Activated CD4-positive, alpha-beta T cell treated with anti-CD3 and anti-CD28 coated beads for 36 hours (primary cell): ENCODE measurements at places on chromosomes 2 and 18.

DNA sequence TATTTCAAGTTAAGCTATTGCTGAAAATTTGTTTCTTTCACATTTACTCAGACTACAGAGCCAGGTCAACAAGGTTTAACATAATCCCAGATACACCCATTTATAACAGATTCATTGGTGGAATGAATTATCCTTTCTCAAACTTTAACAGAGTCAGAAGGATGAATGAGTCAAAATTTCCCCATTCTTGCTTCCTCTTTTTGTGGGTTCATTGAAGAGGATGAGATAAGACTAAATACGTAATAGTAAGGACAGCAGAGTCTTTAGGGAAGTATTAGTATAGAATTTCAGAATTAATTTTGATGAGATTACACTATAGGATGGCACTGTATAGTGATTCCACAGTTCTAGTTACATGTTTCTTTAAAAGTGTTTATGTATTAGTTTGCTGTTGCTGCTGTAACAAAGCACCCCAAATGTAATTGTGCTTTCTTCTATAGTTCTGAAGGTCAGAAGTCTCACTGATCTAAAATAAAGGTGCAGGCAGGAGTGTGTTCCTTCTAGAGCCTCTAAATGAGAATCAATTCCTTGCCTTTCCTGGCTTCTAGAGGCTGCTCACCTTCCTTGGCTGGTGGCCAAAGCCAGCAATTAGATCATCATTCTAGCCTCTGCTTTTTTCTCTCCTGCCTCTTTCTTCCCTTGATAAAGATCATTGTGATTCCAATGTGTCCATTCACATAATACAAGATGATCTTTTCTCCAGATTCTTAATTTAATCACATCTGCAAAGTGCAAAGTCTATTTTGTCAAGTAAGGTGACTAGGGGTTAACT is 309.3 kb upstream of the PIK3C3 start:
- no peak for DNase-seq

GRCh38 chr2:225328192-225328591 is 71.3 kb upstream of the NYAP2 start:
- DNase-seq = no peak

DNA sequence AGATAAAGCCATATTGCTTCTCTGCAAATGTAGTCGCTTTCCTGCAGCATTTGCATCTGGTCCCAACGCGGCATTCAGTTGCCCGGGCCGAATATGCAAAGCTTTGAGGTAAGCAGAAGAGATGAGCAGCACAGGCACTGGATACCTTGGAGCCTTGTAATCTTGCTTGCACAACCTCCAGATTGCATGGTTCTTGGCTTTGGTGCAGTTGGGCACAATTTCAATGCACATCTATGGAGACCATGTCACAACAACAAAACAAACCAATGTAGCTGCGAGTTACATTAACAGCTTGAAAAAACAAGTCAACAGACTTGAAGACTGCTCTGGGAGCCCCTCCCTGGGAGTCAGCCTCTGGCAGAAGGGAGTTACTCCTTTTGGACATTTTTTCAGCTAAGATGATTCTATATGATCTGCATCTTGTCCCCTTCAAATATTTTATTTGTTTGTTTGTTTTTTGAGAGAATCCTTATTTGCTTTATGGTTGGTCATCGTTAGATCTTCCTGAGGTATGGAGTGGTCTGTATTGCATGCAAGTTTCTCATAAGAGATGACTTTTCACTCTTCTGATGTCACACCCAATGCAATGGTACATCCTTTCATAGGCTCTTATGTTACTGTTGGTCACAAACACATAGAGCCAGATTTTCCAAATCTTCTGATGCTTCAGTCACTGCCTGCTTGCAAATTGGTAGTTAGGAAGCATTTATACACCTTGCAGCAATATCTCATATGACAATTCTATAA is 113.5 kb downstream of the EFEMP1 start:
- DNase-seq = no peak

GRCh38 chr2:50077190-50077737 is 922.9 kb upstream of the FSHR start:
- no peak for DNase-seq

- DNase-seq = no peak
Measured at GRCh38 chr18:14947482-14948162, 199.7 kb downstream of the ANKRD30B start.

DNA sequence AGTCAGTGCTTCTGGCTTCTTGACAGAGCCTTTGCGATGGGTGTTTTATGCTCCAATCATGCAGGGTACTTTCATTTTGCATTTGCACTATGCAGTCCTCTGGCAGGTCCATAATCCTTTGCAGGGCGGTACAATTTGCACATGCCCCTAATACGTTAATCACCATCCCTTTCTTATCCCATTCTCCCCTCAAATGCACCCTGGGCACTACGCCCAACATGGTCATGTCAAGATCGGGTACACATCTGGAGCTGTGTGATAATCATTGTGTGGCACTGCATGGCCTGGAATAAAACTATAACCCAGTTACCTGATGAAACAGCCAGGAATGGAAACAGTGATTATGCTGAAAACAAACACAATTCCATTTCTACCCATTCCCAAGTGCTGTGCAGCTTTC is 27.7 kb downstream of the LOXHD1 start:
- DNase-seq = no peak

GRCh38 chr2:155442755-155443372 is 744.4 kb downstream of the KCNJ3 start:
- DNase-seq = no peak

GRCh38 chr2:188293601-188294351 is 2.1 kb downstream of the GULP1 start:
- no peak for DNase-seq

DNA sequence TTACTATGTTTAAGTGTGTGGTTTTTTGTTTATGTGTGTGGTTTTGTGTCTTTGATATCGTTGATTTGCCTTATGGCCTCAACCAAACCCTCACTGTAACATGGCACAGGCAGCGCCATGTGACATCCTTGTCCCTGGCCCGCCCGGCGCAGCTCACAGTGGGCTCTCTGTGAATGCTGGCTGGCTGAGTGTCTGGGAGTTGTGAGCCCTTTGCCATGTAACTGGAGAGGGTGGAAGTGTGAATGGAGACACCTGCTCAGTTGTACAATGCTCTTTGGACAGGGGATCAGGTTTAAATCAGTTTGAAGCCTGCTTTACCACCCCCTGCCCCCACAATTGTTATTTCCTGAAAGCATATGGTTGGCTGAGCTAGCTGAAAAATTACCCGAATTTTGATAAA is 41.8 kb downstream of the TCF7L1 start:
- no peak for DNase-seq

DNA sequence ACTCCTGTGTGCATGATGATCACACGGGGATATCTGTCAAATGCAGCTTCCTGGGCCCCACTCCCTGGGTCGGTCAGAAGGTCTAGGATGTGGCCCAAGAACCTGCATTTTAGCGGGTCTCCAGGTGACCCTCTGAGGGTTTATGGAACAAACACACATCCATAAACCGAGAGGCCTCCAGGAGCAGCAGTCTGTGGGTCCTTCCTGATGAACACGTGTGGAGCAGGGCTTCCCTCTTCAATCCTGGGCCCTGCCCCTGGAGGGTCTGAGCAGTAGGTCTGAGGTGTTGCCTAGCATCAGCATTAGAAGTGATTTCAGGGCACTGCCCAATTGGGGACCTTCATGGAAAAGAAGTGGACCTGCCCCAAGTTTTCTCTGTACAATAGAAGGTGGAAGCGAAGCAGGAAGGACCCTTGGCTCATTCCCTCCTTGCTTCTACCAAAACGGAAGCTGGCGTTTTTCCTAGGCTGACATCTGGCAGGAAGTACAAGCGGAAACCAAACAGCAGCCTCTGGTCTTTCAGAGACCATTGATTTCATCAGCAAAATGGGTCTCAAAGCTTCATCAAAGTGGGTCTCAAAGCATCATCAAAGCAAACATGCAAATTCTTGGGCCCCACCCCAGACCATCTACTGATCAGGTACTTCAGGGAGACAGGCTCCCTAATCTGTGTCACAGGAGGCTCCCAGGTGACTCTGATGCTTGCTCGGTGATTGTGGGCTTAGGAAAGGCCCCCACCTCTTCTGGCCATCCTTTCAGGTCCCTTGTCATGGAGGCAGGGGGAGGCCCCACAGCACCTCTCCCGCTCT is 30.7 kb downstream of the INO80C start:
- no peak for DNase-seq

GRCh38 chr2:182280118-182280517 is 146.7 kb downstream of the PDE1A start:
- DNase-seq = no peak
